NCI-H748 treated with DMSO at 0.1 percent for 48 hours (cell line): ENCODE measurements at places on chromosomes 7 and 10.

- no peak for DNase-seq
These were observed 603.7 kb upstream of the ADARB2 start for GRCh38 chr10:2340831-2341647.

GRCh38 chr7:133675510-133676218, 422.8 kb downstream of the EXOC4 start:
- no peak for DNase-seq

DNA sequence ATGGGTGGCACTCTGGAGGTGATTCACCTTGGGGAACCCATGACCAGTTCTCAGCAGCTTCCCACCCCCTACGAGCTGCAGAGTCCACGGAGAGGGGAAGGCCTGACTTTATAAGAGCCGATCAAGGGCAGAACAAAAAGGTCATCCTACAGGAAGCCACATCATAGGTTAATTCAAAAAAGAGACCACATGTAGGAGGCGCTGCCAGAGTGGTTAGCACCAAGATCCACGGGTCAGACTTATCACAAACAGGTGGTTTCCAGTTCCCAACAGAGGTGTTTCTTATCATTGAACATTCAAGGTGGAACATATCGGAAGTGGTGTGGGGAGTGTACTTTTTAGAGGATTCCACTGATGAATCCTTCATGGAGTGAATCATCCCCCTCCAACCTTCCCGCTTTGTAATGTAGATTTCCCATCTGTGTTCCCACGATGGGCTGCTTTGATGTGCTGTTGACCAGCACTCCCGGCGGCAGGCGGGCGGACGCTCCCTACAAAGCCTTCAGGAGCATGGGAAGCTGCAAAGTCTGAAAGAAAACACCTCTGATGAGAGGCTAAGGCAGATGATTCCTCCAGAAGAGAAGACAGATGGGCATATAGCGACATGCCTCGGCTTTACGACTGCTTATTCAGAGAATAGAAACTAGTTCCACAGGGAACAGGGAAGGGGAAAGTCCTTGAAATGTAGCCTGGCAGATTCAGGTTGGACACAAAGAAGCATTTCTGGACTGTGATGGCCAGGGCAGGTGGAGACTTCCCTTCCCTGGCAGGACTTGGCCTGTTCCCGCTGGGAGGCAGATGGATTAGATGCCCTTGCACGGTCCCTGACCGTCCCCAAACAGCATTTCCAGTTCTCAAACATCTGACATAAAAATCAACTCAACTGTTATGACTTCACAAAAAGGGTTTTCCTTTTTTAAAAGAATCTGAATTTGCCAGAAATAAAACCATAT, 66.5 kb downstream of the AFAP1L2 start:
- no peak for DNase-seq

DNA sequence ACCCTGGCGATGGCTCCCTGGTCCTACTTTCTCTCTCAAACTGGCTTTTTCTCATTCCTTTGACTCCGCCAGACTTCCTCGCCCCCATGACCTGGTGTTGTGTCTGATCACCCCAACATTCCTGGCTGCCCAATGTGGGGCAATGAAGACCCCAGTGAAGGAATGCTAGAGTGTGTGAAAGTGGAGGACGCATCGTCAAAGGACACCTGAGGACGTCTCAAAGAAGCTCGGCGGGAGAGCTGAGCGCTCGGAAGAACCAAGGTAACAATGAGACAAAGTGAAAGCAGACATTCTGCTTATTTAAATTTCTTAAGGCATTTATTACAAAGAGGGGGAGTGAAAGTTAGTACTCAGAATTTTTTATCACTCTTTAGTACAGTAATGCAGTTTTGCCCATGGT, 31.7 kb upstream of the AKR1C2 start:
- DNase-seq: no peak

GRCh38 chr7:77409005-77409738, 7.0 kb downstream of the GSAP start:
- DNase-seq: no peak
